ENCODE measurements at places on chromosomes 5 and 9.

- DNase-seq: no peak
Measured at GRCh38 chr9:89498852-89499480, 1.1 kb upstream of the SEMA4D start.

GRCh38 chr9:33431420-33431819 is 16.0 kb downstream of the AQP3 start:
- no peak for DNase-seq

GRCh38 chr5:132657676-132658380 is at the start of gene IL13:
Gene IL13, plus strand, starts transcription at chr5:132658173. Its CDS starts 14 bp downstream, at chr5:132658187.
- DNase-seq: no peak

DNA sequence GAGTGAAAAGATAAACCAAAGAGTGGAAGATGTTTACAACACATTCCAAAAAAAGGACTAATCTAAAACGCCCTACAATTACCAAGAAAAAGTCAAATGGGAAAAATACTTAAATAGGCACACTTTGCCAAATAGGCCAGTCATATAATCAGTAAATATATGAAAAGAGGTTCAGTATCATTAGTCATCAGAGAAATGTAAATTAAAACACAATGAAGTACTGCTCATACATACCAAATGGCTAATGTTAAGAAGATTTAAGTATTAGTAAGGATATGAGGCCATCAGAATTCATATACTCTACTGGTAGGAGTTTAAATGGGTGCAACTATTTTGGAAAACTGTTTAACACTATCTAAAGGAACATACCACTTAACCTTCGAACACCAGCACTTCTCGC is 47.6 kb downstream of the ZDHHC21 start:
- DNase-seq: no peak

GRCh38 chr9:136831720-136832104 is 10.6 kb upstream of the AJM1 start:
- no peak for DNase-seq

All from stimulated activated CD4-positive, alpha-beta T cell treated with anti-CD3 and anti-CD28 coated beads, TNF-alpha, amount 100 ng/mL, for 1 hour (primary cell).